B cell (primary cell): ENCODE measurements at places on chromosomes 16 and 17. TPM values are rescaled to one million over a fixed set of nuclear protein-coding genes. Genes with fewer than 3 reads are reported as not detected.

DNA sequence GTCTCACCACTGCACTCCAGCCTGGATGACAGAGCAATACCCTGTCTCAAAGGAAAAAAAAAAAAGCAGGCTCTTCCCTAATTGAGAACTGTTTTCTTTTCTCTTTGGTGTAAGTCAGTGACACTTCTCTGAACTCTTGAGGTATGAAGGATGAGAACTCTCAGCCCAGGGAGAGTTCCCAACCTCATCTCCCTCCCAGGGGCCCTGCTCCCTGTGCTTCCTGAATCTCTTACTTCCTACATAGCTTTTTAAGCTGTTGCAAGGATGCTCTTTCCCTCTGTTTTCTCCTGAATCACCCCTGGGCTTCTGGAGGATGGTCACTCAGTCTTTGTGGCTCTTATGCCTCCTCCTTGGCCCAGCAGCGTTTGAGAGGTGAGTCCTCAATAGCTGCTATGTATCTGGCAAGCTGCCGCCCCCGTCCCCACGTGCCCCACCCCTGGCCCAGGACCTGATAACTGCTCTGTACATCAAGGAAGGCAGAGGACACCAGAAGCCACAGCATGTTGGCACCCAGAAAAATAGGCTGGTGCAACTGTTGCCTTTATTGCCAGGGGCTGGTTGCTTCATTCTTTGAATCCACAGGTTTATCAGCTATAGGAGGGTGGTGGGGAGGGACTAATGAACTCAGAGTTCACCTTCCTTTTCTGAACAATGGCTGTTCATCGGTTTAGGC lies 24.0 kb downstream of the IGF2BP1 start:
- DNase-seq: no peak

The ITGAX gene
- 48.0 and 51.7 TPM in 2 replicates for total RNA-seq

DNA sequence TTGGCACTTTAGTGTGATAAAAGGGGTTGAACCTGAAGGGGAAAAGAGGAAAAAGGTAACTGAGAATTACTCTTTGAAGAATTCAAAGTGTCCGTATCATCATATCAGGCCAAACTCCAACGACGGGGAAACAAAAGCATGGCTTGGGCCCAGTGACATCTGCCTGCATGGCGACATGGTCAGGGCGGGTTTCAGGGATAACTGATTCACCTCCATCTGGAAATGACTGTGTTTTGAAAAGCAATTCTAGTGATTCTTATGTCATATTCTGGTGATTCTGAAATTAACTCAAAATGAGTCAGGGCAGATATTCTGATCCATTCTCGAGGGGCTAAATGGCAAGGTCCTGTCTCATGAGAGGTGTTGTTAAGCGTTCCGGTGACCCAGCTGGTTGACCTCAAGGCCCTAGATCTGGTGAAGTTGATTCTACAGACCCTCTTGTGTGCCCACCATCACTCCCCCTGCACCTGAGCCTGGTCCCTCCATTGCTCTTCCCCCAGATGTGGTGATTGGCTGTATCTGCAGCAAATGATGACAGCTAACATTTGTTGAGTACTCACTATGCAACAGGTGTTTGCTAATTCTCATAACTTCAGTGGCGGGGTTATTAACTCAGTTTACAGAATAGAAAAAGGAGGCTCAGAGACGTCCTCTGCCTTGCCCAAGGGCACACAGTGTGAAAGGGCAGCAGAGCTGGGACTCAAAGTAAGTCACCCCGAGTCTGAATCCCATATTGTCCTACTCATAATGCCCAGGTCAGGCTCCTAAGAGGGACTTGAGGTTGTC lies 251.8 kb downstream of the MAF start:
- DNase-seq: no peak

DNA sequence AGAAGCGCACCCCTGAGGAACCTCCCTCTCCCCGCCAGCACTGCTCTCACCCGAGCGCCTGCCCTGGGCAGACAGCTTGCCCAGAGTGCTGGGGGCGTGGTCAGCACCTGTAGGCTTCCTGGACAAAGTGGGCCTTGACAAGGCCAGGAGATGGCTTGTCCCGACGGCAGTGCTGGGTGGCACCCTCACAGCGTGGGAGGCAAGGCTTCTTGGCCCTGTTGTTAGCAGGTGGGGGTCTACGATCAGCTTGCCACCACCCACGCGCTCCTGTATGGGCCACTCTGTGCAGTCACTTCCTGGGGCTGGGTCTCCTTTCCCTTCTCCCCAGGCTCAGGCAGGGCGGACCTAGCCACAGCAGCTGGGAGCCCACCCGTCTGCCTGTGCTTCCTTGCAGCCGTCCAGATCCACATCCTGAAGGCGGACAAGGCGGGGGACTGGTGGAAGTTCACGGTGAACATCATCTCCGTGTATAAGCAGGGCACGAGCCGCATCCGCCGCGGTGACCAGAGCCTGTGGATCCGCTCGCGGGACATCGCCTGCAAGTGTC lies 218.0 kb downstream of the NTN1 start:
- DNase-seq: no peak

DNA sequence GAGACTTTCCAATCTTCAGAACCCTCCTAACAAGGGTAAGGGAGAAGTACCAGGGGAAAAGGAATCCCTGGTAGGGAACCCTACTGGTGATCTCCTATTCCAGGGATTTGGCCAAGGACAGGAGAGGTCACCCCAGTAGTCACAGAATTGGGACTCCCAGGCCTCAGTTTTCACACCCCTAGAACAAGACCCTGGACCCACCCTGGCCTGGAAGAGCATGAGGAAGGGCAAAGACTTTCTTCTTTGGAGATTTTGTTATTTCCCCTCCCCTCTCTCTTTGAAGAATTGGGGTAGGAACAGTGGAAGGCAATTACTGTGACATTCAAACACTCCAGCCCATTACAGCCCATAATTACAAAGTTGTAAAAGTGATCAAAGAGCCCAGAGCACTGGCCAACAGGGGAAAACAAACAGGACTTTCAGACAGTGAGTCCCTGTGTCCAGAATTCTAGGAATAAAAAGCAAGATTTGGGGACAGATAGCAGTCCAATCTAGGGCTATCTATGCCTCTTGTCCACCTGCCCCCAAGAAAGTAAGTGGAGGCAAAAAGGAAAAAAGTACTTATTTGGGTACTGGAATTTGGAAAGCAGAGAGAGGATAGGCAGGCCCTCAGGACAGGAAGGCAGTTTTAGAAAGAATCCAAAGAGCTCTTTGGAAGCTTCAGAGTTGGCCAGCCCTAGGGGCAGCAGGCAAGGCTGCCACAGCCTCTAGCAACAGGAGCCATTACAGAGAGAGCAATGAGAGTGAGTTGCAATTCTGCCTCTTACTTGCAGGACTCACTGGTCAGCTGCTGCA lies 13.4 kb upstream of the SUPT4H1 start:
- DNase-seq: no peak

The RAB26 gene
- 0.58 and 0.62 TPM in 2 replicates for total RNA-seq

GRCh38 chr16:46782320-46782719 lies 34.2 kb upstream of the MYLK3 start:
- DNase-seq: no peak

DNA sequence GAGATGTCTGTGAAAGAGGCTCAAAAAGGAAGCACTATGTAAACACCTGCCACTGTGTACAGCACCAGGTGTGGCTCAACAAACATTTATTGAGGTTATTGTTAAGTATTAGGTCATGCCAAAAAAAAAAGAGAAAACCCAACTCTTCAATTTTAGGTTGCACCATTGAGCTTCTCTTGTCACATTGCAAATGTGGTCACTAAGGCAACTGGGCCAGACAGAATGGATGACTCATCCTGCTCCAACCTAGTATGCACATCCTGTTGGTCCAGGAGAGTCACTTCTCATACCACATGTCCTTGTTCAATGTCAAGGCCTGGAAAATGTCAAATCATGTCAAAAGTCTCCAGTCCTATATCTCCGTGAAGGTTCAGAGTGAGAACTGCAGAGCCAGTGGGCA lies 25.0 kb downstream of the HOXB1 start:
- DNase-seq: no peak

DNA sequence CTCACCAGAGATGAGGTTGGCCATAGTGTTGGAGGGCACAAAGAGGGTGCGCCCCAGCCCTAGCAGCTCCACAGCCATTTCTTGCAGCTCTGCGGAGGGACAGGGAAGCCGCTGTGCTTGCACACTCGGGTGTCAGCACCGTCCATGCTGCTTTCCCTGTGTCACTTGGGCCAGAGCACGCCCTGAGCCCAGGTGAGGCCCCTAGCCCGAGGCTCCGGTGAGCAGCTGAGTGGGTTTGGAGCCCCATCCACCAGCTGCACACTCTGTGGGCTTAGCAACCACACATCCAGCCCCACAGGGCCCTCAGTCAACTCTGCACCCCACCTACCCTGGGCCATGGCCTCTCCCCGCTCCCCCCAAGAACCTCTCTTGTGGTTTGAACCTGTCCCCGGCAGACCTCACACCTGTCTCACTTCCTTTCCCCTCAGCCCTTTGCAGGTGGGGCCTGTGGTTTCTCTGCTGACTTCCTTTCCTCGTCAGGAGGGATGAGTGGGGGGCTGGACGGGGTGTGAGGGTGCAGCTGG lies 20.7 kb downstream of the TMEM235 start:
- peak; percentile 80 for DNase-seq

DNA sequence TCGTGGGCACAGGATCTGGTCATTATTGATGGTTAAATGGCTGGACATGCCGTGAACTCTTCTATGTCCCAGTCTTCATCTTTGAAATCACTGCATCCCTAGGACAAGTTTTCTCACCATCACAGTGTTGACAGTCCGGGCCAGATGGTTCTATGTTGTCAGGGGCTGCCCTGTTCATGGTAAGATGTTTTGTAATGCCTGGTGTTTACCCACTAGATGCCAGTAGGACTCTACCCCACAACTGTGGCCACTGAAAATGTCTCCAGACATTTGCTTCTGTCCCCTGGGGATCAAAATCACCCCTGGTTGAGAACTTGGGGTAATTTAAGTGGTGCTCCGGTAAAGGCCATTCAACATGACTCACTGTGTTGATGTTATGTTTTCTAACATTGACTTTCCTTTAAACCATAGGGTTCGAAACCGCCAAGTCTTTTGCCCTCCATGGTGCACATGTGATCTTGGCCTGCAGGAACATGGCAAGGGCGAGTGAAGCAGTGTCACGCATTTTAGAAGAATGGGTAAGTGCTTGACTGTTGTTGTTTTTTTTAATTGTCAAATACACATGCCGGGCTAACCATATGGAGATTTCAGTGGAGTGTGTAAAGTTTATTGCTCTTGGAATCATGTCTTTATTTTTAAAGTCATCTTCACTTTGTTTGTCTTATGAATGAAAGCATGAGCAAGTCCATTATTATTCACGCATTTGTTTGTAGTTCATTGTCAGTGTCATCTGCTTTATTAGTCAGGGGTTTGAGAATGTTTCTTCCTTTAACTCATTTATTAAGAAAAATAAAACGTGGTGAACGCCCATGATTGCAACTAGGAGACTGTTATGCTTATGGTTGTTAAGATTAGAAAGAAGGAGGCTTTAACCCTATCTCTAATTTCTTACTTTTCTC lies 64.6 kb downstream of the WWOX start:
- no peak for DNase-seq

- DNase-seq: no peak
These were observed 176.3 kb downstream of the RPTOR start for GRCh38 chr17:80720610-80721577.

- no peak for DNase-seq
These were observed 84.4 kb downstream of the AMFR start for GRCh38 chr16:56340864-56341365.

The KRT31 gene
- total RNA-seq: not detected in 2 replicates

The CAMKK1 gene
- 35.9 and 37.1 TPM in 2 replicates for total RNA-seq

DNA sequence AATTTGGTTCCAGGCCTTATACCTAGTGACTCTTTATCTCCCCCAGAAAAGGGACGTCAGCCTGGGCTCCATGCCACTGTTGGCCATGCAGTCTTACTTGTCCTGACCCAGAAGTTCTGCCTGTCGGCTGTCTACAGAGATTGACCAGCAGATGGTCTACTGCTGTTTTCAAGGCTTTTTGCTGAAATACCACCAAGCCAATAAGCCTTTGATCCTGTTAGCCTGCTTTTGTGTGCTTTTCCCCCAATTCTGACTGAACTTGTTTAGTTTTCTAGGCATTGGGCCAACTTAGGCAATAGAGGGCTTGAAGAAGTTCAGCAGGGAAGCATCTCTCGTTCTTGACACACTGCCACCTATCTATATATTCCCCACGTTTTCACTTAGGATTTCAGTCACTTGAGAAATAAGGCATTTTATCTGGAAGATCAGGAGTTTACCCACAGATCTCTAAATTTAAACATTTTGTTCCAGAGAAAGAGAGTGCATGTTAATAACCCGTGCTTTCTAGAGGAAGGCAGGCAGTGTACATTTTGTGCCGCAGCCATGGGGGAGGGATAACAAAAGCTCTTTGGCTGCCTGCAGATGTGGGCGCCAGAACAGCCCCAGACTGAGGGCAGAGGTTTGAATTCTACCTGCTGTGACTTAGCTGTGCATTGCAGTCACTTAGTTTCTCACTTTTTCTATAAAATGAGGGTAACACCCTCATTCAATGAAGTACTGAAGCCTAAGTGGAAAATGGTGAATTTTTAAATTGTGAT lies 12.3 kb upstream of the CARMIL2 start:
- DNase-seq: no peak

The KRT40 gene
- total RNA-seq: not detected in 2 replicates

DNA sequence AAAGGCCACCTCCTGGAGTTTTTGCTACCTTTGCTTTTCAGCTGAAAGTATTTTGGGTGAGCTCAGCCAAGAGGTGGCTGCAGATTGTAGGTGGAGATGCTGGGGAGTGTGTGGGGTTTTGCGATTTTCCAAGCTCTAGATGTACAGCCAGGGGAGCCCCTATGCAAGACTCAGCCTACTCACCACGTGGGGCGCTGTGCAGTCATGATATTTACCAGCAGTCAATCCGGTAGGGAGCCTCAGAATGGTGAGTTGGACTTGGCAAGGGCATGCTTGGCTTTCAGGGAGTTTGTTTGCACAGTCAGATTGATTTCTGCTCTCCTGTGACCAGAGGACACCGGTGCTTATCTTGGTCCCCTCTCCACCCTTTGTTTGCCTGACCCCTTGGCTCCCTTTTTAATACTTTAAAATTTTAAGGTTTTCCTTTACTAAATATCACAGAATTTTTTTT lies 175.3 kb downstream of the UTP18 start:
- DNase-seq: no peak

GRCh38 chr17:4839965-4840892 lies 7.1 kb downstream of the MINK1 start:
- no peak for DNase-seq

The KRT33B gene
- not detected in 2 replicates for total RNA-seq

The SERPINF2 gene
- 2.6 and 3.9 TPM in 2 replicates for total RNA-seq

- peak; percentile 25 for DNase-seq
These were observed at the start of gene WNT9B for GRCh38 chr17:46851029-46851741. WNT9B (plus strand) TSS chr17:46851583; CDS start chr17:46851639, 56 bp downstream.

GRCh38 chr16:24116046-24116776 lies 139.9 kb upstream of the CACNG3 start:
- no peak for DNase-seq

DNA sequence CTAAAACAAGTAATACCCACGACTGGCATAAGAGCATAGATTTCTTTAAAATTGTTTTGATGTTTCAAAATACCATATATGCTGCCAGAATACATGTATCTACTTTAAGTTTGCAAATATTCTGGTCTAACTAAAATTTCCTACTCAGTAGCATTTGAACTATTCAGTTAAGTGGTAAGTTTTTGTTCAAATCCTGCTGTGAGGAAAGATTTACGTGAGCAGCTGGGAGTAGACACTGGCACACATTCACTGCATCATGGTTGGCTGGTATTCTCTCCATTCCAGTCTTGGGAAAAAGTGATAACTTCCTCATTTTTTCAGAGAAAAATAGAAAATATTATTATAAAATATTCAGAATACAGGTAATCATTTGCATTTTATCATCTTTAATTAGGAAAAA lies 133.6 kb downstream of the SKAP1 start:
- no peak for DNase-seq
